ENCODE measurements at places on chromosomes 11 and 22. TPM values are rescaled to one million over a fixed set of nuclear protein-coding genes. Genes with fewer than 3 reads are reported as not detected.

Gene TBX10
- total RNA-seq, result not detected

Gene NXPE1
- total RNA-seq, result not detected

Gene CHRNA10
- total RNA-seq, result 0.85 TPM

Gene SPDYC
- not detected for total RNA-seq

Gene BATF2
- 2.3 TPM for total RNA-seq

Gene APOL2
- 64.3 TPM for total RNA-seq

Gene BRSK2
- not detected for total RNA-seq

Gene CBLIF
- not detected for total RNA-seq

Gene RASGRP2
- total RNA-seq, result 1.3 TPM

Gene ST14
- total RNA-seq, result 0.49 TPM

Gene PIM3
- 30.2 TPM for total RNA-seq

Gene OR10D3
- total RNA-seq, result not detected

Gene APOL3
- 15.4 TPM for total RNA-seq

Gene CCDC86
- 13.8 TPM for total RNA-seq

Gene KDM4D
- 0.49 TPM for total RNA-seq

Gene RAG1
- total RNA-seq, result 0.85 TPM

Gene SNU13
- 60.8 TPM for total RNA-seq

Gene TMPRSS5
- total RNA-seq, result 0.32 TPM

Gene SYCE3
- not detected for total RNA-seq

Gene CELSR1
- total RNA-seq, result 3.1 TPM

Gene PHOX2A
- not detected for total RNA-seq

Measured in hair follicle dermal papilla cell (primary cell).